ENCODE measurements at places on chromosomes 3 and 15.

GRCh38 chr3:33521736-33522135 lies 81.5 kb upstream of the UBP1 start:
- no peak for DNase-seq

- no peak for DNase-seq
Measured at GRCh38 chr3:156180077-156180476, 59.7 kb downstream of the KCNAB1 start.

GRCh38 chr3:38147421-38147820 lies 9.0 kb downstream of the MYD88 start:
- no peak for DNase-seq

GRCh38 chr15:66842710-66843441 lies 140.8 kb downstream of the SMAD6 start:
- no peak for DNase-seq

- DNase-seq: no peak
Measured at GRCh38 chr3:62329971-62330370, 43.4 kb downstream of the FEZF2 start.

All from activated T-helper 9 cell treated with anti-CD3 and anti-CD28 coated beads, Interleukin-2, amount 50 U/mL, for 16 hours (primary cell).